ENCODE measurements at places on chromosomes 7 and 10.

GRCh38 chr10:71771821-71772617, 1.3 kb downstream of the VSIR start:
- DNase-seq, result peak; percentile 74

- DNase-seq, result no peak
These were observed 16.6 kb upstream of the SLC29A3 start for GRCh38 chr10:71302451-71302850.

GRCh38 chr7:97468493-97468892, 263.4 kb upstream of the TAC1 start:
- DNase-seq, result no peak

GRCh38 chr7:122140918-122141317, 3.1 kb downstream of the AASS start:
- no peak for DNase-seq

- no peak for DNase-seq
These were observed 49.8 kb upstream of the DUSP5 start for GRCh38 chr10:110447886-110448285.

- no peak for DNase-seq
These were observed 34.3 kb upstream of the PHF14 start for GRCh38 chr7:10939237-10939910.

DNA sequence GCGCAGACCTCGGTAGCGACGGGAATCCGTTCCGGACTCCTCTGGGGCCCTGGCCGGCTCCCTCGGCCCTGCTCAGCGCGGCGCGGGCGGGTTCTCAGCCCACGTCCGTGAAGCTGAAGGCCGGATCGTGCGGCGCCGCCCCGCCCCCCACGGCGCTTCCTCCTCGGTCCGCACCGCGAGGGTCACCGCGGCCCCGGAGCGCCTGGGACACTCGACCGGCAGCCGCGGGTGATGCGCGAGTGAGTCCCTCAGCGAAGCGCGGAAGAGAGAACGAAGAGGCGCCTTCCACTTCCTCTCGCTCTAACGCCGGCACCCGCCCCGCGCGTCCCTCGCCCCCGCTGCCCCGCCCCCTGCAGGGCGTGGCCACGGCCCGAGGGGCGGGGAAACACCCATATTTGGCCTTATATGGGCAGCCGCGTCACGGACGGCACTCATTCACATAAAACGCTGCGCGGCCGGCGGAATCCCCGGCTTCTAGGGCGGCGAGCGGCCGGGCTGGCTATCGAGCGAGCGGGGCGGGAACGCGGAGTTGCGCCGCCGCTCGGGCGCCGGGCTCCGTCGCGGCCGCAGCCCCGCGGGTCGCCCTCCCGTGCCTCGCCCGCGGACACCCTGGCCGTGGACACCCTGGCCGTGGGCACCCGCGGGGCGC, at the start of gene DUSP5:
Gene DUSP5, plus strand, starts transcription at position 470 of the 649 bp plus-strand sequence. CDS start 215 bp downstream, outside the sequence.
- peak; percentile 98 for DNase-seq

DNA sequence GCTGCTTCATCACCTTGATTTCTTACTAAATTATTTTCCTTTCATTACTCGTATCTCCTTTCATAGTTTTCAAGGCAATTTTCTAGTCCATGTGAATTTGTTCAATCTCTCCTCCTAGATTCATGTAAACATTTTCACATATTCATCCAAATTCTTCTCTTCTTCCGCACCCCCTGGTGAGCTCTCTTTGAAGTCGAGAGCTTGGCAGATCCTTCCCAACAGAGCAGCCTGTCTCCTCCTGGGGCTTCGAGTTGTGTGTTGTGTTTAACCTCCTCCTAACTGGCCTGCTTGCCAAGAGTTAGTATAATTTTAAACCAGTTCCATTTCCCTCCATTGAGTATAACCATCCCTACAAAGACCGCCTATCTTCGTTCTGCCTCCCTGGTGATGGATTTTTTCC, 272.4 kb upstream of the CELF2 start:
- DNase-seq, result no peak

DNA sequence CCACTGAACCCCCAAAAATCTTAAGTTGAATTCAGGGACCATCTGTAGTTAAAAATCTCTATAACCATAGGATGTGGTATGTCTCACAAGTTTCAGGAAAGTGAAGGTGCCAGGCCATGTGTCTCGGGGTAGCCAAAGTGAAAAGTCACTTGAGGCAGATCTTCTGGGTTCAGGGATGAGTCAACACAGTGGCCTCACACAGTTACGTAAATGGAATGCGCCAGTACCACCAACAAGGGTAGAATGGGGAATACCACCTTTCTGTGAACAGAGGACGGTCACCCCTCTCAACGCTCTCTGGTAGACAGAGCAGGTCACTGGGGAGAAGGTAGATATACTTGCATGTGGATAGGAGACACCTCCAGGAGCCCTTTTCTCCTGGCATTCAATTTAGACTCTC, 71.4 kb downstream of the ELMO1 start:
- DNase-seq, result no peak

- DNase-seq, result no peak
These were observed 46.4 kb upstream of the ZNF138 start for GRCh38 chr7:64747802-64748201.

DNA sequence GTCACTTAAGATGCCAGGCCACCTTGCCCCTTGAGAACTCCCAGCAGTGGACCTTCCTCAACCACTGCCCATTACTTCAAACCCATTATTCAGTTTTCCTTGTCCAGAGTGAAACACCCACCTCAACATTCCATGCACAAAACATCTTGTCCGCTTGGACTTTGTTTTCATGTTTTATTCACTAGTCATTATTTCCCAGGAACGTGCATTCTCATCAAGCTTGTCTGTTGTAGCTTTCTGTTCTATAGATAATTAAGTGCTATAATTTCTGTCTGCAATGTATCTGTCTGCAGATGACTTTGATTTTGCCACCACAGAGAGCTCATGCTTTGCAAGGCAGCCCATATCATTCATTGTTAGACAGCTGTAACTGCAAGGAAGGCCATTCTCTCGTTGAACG, 117.4 kb downstream of the RAB18 start:
- DNase-seq, result no peak

DNA sequence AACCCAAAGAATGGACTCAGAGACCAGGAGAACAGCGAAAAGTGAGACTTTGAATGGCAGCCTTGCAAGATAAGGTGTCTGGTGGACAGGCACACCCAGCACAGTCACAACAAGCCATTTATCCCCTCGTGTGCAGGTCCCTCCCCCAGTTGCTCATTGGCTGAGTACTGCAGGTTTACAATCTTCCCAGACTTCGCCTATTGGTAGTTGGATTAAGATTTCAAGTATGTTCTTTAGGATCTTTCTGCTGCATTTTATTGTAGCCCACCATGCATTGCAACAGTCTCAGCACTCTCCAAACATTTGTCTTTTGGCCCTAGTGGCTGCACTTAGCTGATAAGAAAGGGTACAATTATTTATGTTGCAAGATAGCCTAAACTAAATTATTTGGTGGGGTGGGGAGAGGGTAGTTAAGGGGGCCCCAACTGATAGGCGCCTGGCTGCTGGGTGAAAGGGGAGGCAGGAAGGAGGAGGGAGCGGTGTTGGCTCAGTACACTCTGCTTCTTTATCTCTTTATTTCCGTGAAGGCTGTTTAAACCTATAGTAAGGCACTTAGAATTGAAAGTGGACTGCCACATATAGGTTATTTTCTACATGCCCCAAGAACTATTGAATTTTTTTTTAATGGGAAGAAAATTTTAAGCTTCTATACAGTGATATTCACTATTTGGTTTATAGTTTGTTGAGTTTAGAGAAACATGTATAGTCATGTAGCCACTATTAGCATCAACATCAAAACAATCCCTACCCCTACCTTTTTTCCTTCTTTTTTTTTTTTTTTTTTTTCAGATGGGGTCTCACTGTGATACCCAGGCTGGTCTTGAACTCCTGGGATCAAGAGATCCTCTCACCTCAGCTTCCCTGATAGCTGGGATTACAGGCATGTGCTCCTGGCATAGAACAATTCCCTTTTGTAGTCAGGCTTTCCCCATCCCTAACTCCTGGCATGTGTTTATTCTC, 54.2 kb downstream of the GUSB start:
- DNase-seq, result no peak

DNA sequence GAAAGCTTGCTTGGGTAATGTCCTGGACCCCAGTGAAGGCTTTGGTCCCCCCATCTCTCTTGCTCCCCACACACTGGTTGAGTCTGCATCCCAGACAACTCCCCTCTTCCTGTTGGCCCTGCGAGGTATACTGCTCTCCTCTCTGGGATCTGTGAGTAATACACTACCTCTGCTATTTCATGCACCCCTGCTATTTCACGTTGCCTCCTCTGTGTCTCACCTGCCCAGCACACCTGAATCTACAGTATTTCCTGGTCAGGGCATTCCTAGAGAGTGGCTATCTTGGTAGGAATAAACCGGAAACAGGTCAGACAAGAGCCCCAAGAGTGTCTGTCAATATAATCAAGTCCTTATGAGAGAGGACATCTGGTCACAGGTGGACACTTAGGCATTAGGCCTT, 114.3 kb upstream of the ODAD2 start:
- no peak for DNase-seq
